NCI-H187 treated with DMSO at 0.1 percent for 48 hours (cell line): ENCODE measurements at places on chromosomes 7 and 10.

- DNase-seq, result no peak
Measured at GRCh38 chr10:43350156-43350555, 21.3 kb upstream of the FXYD4 start.

- no peak for DNase-seq
Measured at GRCh38 chr10:3727268-3727667, 57.7 kb downstream of the KLF6 start.

DNA sequence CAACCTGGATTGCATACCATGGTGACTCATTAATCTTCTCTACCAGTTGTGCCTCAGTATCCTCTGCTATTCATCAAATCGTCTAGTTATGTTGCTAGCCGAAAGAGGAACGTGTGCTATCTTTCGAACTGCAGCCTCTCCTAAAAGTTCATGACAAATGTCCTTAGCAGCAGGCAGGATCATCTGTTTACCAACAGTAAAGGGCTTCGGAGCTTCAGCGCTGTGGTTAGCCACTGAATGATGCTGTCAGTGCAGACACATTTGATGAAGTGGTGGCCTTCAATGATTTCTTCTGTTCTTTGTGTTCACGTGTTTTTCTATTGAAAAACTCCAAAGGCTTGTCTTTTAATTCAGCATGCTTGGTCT lies 68.8 kb downstream of the CSTF2T start:
- DNase-seq, result no peak

DNA sequence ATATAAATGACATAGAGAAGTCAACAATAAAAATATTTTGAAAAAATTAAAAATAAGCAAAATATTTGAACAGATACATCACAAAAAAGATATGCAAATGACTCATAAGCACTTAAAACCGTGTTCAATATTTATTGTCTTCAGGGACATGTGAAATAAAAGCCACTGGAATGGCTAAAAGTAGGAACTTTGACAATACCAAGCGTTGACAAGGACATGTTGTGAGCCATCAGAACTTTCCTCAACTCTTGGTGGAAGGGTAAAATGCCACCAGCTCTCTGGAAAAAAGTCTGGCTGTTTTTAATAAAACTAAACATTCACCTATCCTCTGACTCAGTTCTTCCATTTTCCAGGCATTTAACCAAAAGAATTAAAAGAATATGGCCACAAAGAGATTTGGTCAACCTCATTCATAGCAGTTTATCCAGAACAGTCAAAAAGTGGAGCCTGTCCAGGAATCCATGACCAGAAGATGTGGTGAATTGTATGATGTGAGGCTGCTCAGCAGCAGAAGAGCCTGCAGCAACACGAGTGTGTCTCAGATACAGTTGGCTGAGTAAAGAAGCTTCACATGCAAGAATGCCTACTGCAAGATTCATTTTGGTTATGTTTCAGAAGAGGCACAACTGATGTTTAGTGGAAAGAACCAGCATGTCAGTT lies 7.1 kb upstream of the KLF6 start:
- no peak for DNase-seq

GRCh38 chr7:87336136-87336535 lies 9.3 kb upstream of the CROT start:
- DNase-seq, result no peak

GRCh38 chr7:110870926-110871325 lies 220.0 kb upstream of the LRRN3 start:
- DNase-seq, result no peak

DNA sequence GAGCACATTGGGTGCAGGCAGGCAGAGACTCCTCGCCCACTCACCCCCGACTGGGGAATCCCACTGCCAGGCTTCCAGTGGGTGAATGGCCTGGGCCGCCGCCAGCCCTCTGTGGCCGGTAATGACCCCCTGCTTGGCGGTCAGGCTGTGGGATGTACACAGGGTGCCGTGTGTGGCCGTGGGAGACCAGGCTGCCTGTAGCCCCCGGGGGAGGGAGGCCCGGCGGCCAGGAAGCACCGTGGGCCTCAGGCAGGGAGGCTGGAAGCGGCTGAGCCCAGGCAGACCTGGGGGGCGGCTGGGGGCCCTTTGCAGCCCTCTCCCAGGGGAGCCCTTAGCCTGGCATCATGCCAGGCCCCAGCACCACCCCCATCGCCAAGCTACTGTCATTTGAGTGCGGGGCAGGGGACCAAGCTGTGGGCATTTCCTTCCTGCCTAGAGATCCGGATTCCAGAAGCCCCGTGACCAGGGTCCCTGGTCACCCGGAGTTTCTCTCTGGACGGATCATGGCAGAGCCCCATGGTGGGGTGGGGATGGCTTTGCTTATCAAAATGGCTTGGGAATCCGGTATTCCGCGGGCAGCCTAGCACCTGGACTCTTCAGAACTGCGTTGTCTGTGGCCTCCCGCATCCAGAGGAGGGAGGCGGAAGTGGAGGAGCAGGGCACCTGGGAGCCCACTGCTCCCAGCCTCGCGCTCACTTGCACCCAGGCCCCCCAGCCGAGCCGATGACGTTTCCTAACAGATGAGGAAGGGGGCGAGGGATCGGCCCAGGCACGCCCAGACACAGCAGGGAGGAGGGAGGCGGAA lies 1.1 kb downstream of the TTYH3 start:
- DNase-seq, result no peak

GRCh38 chr7:50734246-50734645 lies 48.5 kb downstream of the GRB10 start:
- no peak for DNase-seq
